NCI-H526 (cell line): ENCODE measurements at places on chromosomes 6 and 20.
A peak's percentile ranks its signal among the peaks of the same experiment; 100 is the strongest.

- peak; percentile 94 for DNase-seq
Measured at GRCh38 chr20:32067234-32067821, 15.3 kb downstream of the HCK start.

- DNase-seq: no peak
Measured at GRCh38 chr20:43375591-43375990, 82.1 kb upstream of the SRSF6 start.

DNA sequence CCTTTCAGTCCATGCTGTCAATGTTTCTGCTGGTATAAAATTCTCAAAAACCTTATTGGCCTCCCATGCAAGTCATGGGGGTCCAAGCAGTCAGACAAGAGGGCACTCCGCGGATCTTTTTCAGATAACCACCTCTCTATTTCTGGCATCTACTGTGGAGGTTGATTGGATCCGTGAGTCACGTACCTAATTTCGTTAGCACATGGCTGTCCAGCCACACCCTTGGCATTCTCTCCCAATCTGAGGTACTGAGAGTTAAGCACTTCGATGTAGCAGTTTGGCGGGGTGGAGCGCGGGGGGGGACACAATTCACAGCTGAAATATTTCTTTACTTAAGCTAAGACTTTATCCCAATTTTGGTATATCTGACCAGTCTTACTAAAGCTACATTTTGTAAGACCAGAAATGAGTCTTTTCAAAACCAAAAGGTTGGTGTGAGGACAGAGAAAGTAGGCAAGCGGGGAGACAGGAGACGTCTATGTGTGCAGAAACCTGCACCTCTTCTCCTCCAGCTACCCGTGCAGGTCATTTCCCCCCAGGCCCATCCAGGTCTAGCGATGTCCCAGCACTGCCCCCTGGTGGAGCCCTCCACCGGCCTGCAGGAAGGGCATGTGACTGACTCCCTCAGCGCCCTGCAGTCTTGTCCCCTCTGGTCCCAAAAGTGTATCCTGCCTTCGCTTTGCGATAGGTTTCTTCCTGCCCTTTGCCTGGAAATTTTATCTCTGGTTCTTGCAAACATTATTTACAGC is 113.1 kb downstream of the ADAT2 start:
- peak; percentile 48 for DNase-seq

DNA sequence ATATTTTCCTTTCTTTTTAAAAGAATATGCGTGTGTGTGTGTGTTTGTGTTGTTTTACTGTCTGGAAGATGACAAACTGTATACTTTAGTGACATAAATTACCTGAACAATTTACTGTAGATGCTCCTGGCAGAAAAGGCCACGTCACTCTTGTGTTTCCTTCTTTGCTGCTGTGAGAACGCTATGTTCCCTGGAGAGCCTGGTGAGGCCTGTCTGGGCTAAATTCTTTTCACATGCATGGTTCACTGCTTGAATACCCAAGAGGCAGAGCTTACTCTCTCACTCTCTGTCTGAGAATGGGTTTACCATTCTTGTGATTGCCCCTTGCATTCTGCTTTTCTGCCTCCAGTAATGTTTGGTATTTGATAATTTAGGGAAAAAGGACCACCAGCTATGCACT is 64.3 kb downstream of the EDN1 start:
- no peak for DNase-seq

- peak; percentile 38 for DNase-seq
Measured at GRCh38 chr6:14316651-14317386, 199.2 kb downstream of the CD83 start.

- no peak for DNase-seq
Measured at GRCh38 chr6:61203966-61204496, 1082.0 kb downstream of the KHDRBS2 start.

DNA sequence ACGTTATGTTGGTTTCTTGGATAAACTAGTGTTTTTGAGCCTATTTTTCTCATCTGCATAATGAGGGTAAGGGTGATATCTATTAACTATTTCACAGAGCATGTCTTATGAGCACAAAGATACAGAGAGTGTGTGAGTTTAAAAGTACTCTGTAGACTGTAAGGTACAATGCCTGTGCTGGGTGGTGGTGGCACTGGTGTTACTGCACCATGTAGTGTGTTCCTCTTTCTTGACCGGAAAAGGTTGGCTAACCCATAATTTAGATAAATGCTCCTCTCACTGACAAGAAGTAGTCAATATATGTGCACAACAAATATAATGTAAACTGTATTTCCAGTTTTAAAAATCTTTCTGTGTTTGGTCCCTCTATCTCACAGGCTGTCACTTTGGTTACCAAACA is 116.2 kb upstream of the MMS22L start:
- DNase-seq: no peak

- peak; percentile 34 for DNase-seq
Measured at GRCh38 chr6:68638230-68638900, 3.3 kb downstream of the ADGRB3 start.

GRCh38 chr20:56773749-56774148 is 144.6 kb downstream of the TFAP2C start:
- no peak for DNase-seq

GRCh38 chr6:135319819-135320218 is 138.7 kb downstream of the MYB start:
- DNase-seq: no peak
